ENCODE measurements at places on chromosomes 1 and 21.
A peak's percentile ranks its signal among the peaks of the same experiment; 100 is the strongest.

DNA sequence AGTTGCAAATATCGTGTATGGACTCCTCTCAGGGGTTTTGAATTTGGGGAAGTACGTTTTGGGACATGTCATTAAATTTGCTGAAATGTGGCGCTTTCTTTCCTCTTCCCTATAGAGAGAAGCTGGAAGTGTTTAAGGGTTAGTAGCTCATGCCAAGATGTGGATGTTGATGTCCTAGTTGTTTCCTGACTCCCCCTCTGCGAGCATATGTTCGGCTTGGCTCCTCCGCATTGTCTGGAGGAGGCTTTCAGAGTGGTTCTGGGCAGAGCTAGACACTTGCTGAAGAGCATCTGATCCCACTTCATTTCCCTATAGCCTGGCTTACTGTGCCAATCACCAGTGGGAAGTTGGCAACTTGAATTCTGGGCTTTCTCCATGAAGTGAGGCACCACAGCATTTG is 347.4 kb upstream of the B3GALT2 start:
- DNase-seq = peak; percentile 1

- DNase-seq = no peak
These were observed 46.9 kb downstream of the KIRREL1 start for GRCh38 chr1:158040323-158040722.

DNA sequence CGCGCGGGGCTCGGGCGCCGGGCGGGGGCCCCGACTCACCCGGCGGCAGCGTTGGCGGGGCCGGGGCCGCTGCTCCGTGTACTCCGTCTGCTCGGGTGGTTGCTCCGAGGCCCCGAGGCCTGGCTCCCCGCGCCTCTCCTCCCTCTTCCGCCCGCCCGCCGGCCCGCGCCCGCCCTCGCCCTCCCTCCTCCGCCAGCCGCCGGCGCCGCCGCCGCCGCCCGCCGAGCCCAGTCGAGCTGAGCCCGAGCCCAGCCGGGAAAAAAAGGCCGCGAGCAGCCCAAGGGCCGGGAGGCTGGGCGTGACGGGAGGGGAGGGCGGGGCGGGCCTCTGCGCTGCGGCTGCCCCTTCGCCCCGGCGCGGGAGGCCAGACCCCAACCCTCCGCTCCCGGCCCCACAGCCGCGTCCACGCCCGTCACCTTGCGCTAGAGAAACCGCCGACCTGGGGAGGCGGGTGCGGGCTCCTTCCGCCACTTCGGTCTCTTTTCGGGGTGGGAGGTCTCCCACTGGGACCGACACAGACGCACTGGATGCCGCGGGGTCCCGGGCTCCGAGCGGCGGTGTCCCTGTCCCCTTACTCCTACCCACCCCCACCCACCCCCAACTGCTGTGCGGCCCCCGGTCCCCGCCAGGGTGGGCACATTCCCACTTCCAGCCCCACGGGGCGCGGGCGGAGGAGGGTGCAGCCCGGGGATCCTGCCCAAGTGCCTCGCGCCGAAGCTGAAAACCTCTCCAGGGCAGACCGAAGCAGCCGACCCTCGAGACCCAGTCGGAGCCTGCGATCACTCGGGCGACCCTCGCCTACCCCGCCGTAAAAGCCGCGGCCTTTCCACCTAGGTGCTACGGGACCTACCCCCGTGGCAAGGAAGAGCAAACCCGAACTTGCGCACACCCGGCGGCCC is at the start of gene CERS2:
CERS2 (minus strand) TSS at position 256 of the 899 bp plus-strand sequence. CDS start 5,745 bp downstream, outside the sequence.
- peak; percentile 60 for DNase-seq

GRCh38 chr1:231422798-231423309 is 767 bp upstream of the EGLN1 start:
- no peak for DNase-seq

- DNase-seq = peak; percentile 33
These were observed at the start of gene AMIGO1 for GRCh38 chr1:109509176-109510134. AMIGO1 (minus strand) TSS chr1:109509727; CDS start chr1:109508912, 815 bp downstream.

- DNase-seq = no peak
These were observed 155.1 kb downstream of the VPS13D start for GRCh38 chr1:12384836-12385456.

GRCh38 chr21:38599381-38599975 is 101.2 kb upstream of the ERG start:
- no peak for DNase-seq

GRCh38 chr1:154736841-154737240 is 128.9 kb upstream of the ADAR start:
- peak; percentile 75 for DNase-seq

DNA sequence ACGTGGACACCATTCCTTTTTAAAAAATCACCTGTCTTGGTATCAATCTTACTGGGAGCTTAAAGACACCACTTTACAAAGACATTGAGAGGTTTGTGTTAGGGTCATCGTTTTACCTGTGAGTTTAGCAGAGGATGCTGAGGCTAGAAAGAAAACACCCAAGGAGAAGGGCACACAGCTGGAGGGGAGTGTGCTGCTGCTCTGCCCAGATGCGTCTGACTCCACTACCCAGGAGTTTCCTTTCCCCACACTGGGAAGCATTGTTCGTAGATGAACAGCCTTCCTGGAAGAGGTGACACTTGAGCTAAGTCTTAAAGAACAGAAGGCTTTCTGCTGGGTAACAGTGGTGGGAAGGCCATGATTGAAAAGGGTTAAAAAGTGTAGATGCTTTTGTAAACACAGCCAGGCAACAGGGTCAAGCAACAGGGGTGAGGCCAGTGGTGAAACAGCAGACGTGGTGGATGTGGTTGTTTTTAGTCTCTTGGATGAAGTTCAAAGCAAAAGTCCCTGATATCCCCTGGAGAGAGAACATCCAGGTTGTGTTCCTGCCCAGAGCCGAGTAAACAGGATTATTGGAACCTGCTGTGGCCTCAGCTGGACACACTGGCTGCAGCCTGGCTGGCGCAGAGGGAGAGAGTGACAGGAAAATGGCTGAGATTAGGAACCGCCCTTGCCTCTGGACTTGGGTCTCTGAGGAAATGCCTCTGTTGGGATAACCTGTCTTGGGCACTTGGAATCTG is 198.6 kb upstream of the JUN start:
- no peak for DNase-seq

- DNase-seq = no peak
These were observed 294.5 kb upstream of the GREM2 start for GRCh38 chr1:240906477-240906876.

- no peak for DNase-seq
These were observed 40.8 kb downstream of the SORT1 start for GRCh38 chr1:109356915-109357314.

GRCh38 chr1:224629965-224630364 is 13.8 kb downstream of the CNIH3 start:
- no peak for DNase-seq

GRCh38 chr1:43437031-43437973 is 16.4 kb downstream of the HYI start:
- DNase-seq = no peak

DNA sequence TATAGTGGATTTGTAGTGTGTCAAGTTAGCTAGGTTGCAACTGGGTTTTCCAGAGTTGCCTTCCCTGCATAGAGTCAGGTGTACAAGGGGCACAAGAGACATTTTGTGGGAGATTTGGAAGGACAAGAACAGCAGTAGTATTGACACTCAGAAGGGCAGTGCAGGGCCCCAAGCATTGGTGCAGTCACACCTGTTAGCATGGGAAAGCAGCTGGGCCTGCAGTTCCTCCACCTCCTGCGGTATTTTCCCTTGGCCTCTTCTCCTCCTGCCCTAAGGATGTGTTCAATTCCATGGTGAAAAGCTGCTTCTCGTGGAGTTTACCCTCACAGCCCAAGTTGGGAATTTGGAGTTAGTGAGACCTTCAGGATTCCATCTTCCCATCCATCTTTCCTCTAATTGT is 47.1 kb upstream of the TRABD2B start:
- no peak for DNase-seq

DNA sequence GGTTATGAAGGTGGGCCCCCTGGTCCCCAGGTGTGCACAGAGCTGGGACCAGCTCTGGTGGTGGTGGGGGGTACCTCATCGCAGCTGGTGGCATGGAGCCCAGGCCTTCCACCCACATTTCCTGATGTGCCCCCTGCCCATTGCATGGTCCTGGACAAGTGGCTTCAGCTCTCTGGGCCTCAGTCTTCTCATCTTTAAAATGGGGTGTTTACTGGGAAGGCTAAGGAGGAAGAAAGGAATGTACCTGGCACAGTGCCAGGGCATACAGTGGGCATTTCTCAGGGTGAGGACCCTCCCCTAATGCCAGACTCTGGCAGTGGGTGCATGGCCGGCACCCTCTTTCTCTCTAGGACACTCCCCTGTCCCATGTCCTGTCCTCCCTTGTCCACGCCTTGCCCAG is 7.5 kb downstream of the CLCNKB start:
- DNase-seq = no peak

GRCh38 chr1:18955441-18956192 is 859 bp downstream of the IFFO2 start:
- peak; percentile 39 for DNase-seq

DNA sequence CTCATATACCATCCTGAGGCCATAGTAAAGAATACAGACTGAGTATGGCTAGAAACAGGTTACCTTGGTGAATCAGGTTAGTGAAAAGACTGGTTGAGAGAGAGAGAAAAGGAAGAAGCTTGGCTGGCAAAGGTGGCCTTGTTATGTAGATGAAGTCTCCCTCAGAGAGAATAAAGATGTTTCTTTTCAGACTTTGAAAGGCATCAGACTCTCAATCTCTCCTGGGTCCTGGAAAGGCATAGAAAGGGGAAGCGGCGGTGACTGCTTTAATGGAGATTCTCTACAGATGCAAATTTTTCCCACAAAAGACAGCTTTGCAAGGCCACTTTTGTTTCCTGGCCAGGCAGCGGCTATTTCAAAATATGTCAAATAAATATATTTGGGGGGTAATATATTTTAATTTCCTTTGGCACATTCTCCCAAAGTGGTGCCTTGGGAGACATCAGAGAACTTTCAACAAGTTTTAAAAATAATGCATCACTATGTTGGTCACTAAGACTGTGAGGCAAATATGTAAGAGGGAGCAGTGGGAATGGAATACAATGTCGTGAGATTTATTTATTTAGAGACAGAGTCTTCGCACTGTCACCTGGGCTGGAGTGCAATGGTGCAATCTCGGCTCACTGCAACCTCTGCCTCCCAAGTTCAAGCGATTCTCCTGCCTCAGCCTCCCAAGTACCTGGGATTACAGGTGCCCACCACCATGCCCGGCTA is 46.1 kb downstream of the NPHS2 start:
- no peak for DNase-seq

GRCh38 chr1:178038372-178038771 is 55.5 kb upstream of the RASAL2 start:
- no peak for DNase-seq

DNA sequence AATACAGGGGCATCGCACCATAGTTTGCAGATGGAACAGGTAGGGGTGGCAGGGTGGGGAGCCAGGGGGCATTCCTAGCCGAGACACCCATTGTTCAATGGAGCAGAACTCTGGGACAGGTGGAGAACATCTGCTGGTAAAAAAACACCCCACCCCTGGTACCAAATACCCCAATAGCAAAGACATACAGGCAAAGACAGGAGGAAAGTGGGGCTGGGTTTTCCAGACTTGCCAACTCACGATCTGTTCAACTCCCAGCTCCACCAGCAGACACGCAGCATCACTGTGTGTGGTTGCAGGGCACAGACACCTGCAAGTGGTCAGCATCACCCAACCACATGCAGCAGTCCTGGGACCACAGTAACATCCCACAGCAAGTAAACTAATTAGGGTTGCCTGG is 328 bp upstream of the KRTAP10-8 start:
- no peak for DNase-seq

DNA sequence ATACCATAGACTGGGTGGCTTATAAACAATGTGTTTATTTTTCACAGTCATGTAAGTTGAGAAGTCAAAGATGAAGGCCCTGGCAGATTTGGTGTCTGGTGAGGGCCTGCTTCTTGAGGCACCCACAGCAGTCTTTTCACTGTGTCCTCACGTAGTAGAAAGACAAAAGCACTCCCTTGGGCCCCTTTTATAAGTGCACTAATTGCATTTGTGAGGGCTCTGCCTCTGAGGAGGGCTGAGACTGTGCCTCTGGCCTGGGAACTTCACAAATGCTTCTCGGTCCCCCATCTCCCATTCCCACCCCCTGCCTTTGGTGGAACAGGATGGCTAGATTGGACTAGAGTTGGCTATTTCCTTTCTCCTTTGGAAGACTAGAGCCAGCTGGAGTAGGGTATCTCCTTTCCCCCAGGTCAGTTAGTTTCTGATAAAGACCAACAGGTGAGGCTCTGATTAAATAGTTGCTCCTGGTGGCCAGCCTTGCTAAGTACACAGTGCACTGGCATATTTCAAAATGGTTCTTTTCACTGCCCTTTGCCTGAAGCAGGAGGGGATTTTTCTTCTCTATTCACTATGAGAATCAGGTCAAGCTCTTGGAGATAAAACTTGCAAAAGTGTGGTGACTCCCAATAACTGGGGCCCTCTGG is 82.9 kb downstream of the PLPPR4 start:
- no peak for DNase-seq

- peak; percentile 66 for DNase-seq
These were observed 22.7 kb downstream of the PKNOX1 start for GRCh38 chr21:42997053-42997452.

GRCh38 chr21:42336054-42336453 is 14.7 kb downstream of the TFF2 start:
- no peak for DNase-seq

- DNase-seq = no peak
These were observed 208.7 kb downstream of the PTPRU start for GRCh38 chr1:29444782-29445729.

- DNase-seq = no peak
These were observed 89.6 kb downstream of the AK5 start for GRCh38 chr1:77371396-77371795.

DNA sequence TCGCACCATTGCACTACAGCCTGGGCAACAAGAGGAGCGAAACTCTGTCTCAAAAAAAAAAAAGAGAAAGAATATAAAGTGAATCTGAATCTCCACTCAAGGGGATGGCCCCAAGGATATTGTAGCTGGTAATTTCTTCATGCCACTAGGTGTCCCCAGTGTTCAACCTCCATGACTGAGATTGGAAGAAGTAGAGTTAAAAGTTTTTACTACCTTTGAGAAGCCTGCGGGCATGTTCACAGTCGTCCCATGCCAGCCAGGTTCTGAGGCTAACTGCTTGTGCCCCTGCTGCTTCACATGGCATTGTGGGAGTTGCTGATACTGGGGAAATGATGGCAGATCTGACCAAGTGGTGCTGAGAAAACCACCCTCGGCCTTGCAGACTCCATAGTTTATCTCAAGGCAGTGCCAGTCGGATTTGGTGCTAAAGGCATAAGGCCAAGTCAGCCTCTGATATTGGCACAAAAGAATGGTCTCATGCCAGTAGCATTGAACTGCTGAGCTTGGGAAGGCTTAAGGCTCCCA is 10.8 kb upstream of the SHISA4 start:
- DNase-seq = peak; percentile 46

Measured in inflammatory macrophage (primary cell).